ENCODE measurements at places on chromosomes 1 and 21.

GRCh38 chr1:186208405-186209129, 166.5 kb downstream of the TPR start:
- DNase-seq, result no peak

DNA sequence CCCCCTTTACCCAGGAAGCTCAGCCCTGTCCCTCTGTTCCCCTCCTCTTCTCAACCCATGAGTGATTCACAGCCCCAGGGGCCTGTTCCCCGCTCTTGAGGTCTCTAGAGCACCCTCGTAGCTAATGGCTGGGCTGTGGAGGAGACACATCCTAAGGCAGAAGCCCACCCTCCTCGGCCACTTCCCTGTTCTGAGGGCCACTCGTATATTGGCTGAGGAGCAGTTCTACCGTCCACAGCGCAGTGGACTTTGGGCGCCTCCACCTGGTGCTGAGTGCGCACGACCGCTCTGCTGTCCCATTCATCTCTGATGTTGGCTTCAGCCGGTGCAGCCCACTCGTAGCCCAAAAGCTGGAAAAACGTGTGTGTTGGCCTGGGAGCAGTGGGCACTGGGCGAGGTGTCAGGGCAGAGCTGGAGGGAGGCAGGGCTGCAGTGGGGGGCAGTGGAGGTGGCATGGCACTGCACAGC, 24.5 kb upstream of the PKP1 start:
- peak; percentile 64 for DNase-seq

- DNase-seq, result no peak
Observed at GRCh38 chr1:193085263-193085662, 20.0 kb downstream of the GLRX2 start.

DNA sequence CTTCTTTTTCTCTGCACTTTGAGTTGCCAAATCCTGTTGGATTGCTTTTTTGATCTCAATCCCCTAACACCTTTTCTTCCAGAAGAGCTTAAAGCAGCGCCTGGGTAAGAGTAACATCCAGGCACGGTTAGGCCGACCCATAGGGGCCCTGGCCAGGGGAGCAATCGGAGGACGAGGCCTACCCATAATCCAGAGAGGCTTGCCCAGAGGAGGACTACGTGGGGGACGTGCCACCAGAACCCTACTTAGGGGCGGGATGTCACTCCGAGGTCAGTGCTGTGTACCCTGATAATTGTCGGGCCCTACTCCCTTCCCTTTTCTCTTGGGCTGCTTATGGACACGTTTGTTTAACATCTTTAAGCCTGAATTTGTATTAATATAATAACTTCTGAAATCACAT, 8.3 kb downstream of the CHTOP start:
- no peak for DNase-seq

DNA sequence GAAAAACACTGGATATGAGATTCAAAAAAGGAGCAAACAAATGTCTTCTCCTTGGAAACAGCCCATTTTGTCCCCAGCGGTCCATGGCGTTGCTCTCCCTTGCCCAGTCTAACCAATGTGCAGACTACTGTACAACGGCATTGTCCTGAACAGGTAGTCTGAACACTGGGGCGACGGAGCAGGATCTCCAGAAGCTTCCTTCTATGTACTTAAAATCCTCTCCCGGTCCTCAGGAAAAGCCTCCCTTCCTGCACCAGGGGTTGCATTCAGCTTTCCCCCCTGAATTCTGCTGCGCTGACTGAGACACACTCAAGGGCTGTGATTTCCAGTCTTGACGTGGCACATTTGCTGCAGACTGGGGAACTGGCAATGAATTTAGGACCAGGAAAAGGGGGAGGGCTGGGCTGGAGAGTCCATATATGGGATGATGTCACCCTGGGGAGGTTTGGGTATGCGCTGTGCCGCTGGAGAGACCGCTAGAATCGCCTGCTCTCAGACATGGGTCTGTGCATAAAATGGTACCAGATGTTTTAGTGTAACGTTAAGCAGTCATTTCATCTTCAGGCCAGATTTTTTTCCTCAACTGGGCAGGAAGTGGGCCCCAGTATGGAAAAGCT, 275.9 kb upstream of the C1orf105 start:
- DNase-seq, result peak; percentile 94

- DNase-seq, result no peak
Observed at GRCh38 chr21:29523646-29524045, 224.9 kb downstream of the BACH1 start.
